ENCODE measurements at places on chromosomes 6 and 20.

DNA sequence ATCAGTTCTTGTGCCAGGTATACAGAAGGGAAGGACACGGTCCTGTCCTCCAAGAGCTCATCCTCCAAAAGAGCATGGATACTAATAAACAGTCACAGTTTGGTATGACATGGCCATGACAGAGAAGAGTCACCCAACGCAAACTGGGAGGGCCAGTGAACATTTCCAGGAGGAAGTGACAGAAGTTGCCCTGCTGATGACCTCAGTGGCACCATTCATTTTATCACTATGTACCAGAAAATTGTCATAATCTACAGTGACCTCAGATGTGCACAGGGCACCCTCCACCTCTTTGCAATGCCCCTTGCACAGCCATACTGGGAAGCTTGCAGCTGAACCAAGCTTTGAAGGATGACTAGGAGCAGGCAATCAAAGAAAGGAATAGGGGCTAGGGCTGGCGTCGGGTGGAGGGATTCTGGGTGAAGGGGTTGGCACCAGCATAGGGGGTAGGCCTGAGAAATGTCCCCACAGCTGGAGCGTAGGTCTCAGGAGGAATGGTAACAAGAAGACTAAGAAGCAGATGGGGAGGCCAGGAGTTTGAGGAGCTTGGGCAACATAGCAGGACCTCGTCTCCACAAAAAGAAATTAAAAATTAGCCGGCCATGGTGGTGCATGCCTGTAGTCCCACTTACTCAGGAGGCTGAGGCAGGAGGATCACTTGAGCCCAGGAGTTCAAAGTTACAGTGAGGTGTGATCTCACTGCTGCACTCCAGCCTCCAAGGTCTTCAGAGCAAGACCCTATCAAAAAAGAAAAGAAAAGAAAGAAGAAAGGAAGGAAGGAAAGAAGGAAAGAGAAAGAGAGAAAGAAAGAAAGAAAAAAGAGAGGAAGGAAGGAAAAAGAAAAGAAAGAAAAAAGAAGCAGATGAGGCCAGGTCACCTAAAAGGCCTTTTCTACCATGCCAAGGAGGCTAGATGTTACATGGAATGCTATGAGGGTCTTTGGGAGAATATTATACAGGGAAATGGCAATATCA, 65.3 kb upstream of the SNX9 start:
- no peak for DNase-seq

GRCh38 chr6:84979541-84979940, 215.1 kb upstream of the TBX18 start:
- DNase-seq = no peak

GRCh38 chr6:28337121-28337520, 1.2 kb upstream of the ZSCAN31 start:
- no peak for DNase-seq

DNA sequence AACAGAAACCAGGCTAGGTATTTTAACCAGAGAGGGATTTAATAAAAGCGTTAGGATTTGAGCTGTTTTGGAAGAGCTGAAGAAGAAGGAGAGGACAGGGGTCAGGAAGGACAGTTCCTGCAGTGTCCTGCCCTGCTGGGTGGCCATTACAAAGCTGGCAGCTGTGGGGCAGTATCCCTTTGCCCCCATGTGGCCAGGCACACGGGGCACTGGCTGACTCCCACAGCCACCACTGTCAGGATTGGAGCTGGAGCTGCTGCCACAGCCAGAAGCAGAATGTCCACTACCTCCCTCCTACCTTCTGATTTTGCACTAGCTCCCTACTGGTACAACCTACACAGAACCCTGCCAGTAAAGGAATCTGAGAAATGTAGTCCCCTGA, 46.5 kb downstream of the SLC22A3 start:
- no peak for DNase-seq

DNA sequence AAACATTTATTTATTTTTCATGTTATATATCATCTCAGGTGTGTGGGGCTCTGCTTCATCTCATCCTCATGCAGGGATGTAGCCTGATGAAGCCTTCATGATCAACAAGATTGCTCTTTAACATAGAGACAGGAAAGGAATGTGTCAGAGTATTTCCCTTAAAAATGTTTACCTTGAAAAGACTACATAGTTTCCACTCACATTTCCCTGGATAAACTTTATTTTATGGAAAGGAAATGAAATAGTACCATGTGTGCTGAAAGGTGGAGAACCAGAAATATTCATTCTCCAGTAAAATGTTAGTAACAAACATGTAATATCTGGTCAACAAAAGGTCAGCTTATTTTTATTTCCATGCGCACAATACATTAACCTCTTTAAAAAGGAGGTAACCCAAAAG, 155.8 kb downstream of the GRM1 start:
- DNase-seq = no peak

GRCh38 chr6:31971279-31971992, 502 bp downstream of the DXO start:
- DNase-seq = peak; percentile 33

- no peak for DNase-seq
These were observed 363.5 kb downstream of the SYNE1 start for GRCh38 chr6:152273638-152274037.

- DNase-seq = no peak
These were observed 4.6 kb downstream of the THBS2 start for GRCh38 chr6:169249057-169249456.

GRCh38 chr20:47800623-47801022, 15.3 kb upstream of the SULF2 start:
- no peak for DNase-seq

- DNase-seq = no peak
These were observed 192.2 kb upstream of the DTNBP1 start for GRCh38 chr6:15854826-15855710.

DNA sequence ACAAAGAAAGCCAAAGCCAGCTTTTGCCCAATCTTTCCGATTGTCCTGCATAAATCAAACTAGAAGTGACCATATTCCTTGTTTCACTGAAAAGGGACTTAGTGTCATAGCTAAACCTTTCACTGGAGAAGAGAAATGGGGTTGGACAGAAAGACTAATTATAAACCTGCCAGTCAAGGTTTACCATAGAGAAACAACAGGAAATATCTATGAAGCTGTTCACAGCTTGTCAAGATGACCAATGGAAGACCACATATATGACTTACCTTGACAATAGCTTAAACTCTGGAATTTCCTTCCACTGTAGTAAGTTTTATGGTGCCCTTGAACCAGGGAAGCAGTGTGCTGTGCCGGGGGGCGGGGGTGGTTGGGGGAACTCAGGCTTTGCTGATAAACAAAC, 107.7 kb upstream of the PHACTR1 start:
- DNase-seq = no peak

GRCh38 chr6:39313526-39314272, 520 bp downstream of the KCNK17 start:
- no peak for DNase-seq

GRCh38 chr6:149150801-149151398, 166.6 kb upstream of the TAB2 start:
- DNase-seq = no peak

DNA sequence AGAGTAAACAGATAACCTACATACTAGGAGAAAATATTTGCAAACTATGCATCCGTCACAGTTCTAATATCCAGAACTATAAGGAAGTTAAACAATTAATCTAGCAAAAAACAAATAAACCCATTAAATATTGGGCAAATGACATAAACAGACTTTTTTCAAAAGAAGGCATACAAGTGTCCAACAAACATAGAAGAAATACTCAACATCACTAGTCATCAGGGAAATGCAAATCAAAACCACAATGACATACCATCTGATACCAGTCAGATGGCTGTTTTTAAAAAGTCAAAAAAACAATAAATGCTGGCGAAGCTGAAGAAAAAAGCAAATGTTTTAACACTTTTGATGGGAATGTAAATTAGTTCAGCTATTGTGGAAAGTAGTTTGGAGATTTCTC, 1117.7 kb upstream of the MAP3K7 start:
- DNase-seq = no peak

DNA sequence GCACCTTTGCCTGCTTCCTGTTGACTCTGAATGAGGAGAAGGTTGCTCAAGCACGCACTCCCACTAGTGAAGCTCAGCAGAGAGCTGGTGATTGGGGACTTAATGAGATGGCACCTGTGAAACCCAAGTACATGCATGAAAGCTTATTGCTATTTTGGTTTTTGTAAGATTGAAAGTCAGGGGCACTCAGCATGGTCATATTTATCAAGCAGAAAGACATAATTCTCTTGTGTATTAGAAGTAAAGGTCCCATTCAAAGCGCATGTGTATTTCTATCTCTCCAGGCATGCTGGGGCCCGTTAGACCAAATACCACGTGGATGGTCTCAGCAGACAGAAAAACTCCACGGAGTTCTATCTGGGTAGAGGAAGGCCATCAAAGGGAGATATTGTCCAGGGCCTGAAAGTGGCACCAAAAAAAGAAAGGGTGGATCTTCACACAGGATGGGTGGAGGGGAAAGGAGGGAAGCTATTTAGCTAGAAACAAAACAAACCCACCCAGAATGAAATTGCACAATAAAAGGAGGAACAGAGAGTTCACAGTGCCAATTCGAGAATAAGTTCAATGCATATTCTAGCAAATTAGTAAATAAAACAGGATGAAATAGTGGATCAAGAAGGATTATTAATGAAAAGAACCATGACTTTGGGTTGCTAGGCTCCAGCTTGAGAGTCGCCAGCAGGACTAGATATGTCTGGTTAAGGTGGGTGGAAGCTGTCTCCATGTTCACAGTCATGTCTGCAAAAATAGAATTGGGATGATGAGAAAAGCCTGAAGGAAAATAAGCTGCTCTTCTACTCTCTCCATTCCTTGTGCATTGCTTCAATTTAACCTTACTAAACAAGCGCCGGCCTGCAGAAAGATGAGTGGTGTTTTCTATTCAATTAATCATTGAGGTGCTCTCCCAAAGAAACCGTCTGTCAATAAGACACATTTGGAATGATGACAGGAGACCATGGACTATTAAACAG, 224.9 kb upstream of the DTNBP1 start:
- no peak for DNase-seq

DNA sequence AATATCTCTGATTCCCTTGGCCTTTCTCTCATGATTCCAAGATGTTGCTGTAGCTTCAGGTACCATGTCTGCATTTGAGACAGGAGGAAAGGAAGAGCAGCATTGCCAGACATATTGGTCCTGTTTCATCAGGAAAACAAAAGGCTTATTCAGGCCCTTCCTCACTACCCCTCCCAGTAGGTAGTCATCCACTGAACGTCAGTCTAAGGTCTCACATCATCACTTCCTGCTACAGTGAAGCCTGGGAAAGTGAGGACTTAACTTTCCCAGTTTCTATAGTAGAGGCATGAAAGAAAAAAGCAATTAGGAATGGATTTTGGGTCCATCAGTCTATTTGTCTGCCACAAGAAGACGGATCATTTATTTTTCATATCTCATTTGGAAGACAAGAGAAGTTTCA, 85.7 kb upstream of the SOX4 start:
- DNase-seq = no peak

All from activated CD8-positive, alpha-beta memory T cell treated with anti-CD3 and anti-CD28 coated beads for 48 hours (primary cell).